Adipocyte (in vitro differentiated cells): ENCODE measurements at places on chromosomes 2 and 18.

- no peak for DNase-seq
These were observed 156.3 kb downstream of the TTC32 start for GRCh38 chr2:19745318-19746136.

DNA sequence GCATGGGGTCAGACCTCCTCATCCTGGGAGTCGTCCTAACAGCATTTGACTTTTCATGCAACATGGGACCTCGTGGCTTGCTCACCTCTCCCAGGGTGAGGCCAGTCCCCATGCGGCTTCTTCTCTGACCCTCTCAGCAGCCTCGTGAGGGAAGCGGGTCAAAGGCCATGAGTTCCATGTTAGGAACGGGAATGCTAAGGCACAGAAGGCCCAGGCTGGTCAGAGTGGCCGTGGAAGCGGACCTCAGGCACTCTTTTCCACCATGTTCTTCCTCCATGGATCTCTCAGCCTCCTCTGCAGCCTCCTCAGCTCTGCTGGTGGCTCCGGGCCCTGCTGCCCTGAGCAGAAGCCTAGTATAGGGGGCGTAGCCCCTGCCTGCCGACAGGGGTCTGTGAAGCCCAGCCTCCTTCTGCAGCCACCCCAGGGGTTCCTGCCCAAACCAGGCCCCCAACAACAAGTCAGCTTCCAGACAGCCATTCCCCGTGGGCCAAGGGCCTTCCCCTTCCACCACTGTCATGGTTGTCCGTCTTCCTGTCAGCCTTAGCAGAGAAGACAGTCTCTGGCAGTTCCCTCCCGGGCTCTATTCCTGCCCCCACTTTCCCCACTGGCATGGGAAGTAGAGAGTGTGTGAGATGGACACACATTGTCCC, 60.0 kb upstream of the OTOF start:
- no peak for DNase-seq

- DNase-seq, result no peak
These were observed 7.2 kb upstream of the SIX3 start for GRCh38 chr2:44934038-44934982.

DNA sequence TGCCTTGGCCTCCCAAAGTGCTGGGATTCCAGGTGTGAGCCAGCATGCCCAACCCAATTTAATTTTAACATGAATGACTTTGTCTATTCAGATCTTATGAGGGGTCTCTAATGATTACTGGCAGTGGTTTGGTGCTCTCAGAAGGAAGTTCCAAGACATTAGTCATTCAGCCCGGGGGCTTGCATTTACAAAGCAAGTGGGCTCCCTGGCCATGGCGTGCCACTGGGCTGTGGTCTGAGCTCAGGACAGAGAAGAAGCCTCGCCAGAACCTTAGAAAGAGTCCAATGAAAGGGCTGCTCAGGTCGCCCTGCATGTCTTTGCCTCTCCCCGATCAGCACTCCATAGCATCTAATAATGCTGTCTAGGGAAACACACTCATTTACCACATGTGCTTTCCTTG, 182.6 kb upstream of the CHAC2 start:
- no peak for DNase-seq

GRCh38 chr2:16239296-16239850, 299.0 kb downstream of the MYCN start:
- DNase-seq, result no peak

DNA sequence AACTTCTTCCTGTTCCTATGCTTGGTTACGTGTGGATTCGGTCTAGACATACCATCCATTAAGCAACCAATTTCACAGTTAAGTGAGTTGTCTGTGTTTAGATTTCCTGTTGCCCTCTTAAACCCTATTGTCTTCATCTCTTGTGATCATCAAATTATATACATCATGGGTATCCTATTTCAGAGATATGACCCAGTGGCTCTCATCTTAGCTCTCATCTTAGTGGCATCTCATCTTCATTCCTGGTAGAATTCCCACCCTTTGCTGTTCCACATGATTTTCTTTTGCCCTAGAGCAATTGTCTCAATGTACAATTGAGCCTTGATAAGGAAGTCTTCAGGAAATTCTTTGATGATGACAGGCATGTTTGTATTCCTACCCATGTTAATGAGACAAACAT, 29.4 kb upstream of the FN1 start:
- peak; percentile 36 for DNase-seq

DNA sequence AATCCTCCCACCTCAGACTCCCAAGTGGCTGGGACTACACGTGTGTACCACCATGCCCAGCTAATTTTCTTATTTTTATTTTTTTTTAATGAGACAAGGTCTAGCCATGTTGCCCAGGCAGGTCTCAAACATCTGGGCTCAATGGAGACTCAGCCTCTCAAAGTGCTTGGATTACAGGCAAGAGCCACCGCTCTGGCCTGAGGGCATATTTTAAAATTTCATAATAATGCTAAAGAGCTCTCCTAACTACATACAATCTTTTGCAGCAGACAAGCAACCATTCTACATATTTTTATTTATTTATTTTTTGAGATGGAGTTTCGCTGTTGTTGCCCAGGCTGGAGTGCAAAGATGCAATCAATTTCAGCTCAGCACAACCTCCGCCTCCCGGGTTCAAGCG, 207.0 kb downstream of the RAB3GAP1 start:
- peak; percentile 26 for DNase-seq

DNA sequence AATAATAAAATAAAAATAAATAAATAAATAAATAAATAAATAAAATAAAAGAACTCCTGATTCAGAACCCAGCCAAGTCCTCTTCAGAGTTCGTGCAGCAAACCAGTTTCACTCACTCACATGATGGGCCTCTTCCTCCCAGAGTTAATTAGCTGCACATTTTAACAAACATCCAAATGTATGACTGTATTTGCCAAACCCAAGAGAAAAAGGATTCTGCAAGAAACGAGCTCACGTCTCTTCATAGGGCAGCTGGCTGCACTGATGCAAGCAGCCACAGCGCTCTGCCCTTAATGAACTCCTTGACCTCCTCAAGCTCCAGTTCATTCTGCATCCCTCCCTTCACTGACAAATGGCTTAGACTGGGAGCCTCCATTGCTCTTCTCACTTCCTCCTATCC, 55.1 kb downstream of the MREG start:
- DNase-seq, result no peak

DNA sequence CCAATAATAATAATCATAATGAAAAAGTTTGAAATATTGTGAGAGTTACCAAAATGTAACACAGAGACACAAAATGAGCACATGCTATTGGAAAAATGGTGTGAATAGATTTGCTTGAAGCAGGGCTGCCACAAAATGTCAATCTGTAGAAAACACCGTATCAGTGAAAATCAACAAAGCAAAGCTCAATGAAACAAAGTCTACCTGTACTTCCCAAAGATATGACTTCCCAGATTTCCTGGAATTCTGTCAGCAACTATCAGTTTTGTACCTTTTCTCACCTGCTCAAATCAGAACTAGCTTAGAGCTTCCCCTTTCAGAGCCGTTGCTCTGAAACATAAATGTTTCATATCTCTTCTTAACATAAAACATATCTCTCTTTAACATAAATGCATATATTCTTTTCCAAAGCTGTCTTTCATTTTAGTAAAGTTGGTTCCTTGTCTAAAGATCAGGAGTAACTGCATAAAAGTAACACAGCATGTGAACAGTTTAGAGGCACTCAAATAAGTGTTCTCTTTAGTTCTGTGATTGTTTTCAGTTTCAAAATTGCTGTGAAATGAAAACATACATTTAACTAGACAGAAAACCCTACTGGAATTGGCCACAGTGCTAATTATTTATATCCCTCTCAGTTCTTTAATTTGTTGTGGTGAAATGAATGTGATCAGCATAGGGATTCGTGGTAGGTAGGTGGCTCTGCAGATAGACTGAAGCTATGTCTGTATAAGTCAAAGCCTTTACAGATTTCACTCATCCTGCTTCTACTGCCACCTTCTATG, 262.5 kb downstream of the KCNJ3 start:
- no peak for DNase-seq

DNA sequence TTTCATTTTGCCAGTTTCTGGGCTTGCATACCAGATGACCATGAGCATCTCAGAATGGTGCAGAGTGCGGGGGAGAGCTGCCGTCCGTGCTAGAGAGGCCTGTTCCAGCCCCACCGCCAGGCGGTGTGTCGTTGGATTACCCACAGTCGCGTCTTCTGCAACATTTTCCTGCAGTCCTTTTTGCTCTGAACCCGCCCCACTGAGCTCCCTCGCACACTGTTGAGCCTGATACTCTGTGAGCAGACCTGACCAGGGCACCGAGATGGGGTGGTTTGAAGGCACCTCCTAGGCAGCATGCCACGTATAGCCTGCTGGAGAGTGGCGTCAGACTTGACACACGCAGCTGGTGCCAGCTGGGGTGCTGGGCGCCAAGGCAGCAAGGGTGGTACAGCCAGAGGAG, 18.1 kb downstream of the PPP1R7 start:
- DNase-seq, result no peak

DNA sequence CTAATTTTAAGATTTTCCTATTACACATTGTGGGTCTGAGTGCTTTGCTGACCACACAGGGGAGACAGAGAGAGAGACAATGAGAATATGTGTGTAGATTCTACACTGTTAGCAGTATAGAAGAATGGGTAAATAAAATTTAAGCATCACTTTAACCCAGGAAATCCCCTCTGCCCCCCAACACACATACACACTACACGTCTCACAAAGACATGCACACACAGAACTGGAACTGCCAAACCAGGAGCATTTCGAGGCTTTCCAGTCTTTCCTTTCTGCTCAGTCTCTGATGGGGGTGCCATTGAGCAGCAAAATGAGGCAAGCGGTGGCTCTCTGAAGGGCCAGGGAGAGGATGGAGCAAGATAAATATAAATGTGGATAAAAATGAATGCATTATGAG, 2.5 kb downstream of the MERTK start:
- peak; percentile 56 for DNase-seq

DNA sequence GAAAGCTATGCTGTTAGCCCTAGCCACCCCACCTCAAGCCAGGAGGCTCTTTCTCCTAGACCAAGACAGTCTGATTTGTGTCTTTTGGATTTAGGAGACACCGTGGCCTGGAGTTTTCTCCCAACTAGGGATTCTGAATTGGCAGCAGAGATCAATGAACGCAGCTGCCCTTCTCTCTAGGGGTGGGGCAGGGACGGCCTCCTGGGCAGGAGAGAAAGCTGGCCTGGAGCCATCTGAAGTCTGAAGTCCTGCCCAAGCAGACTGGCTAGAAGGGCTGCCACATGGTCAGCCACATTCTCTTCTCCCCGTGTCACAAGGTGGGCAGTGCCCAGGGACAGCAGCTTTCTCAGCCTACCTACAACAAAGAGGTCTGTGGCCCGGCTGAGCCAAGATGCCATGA, 45.1 kb downstream of the PIEZO2 start:
- no peak for DNase-seq

- DNase-seq, result peak; percentile 99
These were observed 57.8 kb upstream of the TXNDC2 start for GRCh38 chr18:9827793-9828505.

- no peak for DNase-seq
These were observed 126.1 kb downstream of the OSR1 start for GRCh38 chr2:19232312-19232711.

- peak; percentile 24 for DNase-seq
These were observed 56.8 kb downstream of the C2orf74 start for GRCh38 chr2:61218817-61219170.

DNA sequence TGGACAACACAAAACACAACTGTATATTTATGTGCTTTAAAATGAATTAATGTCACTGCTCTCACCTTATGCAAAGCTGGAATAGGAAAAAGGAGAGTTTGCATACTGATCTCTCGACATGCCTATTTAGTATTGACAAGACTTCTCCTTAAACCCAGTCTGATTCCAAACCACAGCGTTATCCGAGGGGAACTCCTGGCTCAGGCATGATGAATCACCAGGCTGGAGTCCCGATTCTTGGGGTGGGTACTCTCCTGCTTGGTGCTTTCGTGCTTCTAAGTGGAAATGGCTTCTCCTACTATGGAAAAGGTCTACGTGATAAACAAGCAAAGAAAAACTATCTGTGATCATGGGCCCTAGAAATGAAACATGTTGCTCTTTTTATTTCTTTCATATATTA, 88.9 kb upstream of the SLC35G4 start:
- no peak for DNase-seq

- DNase-seq, result peak; percentile 46
These were observed 25.6 kb upstream of the ZC3H15 start for GRCh38 chr2:186460465-186460864.
